Femur (tissue), 1 donor: ENCODE measurements at places on chromosomes 7 and 10.
A peak's percentile ranks its signal among the peaks of the same experiment; 100 is the strongest.

DNA sequence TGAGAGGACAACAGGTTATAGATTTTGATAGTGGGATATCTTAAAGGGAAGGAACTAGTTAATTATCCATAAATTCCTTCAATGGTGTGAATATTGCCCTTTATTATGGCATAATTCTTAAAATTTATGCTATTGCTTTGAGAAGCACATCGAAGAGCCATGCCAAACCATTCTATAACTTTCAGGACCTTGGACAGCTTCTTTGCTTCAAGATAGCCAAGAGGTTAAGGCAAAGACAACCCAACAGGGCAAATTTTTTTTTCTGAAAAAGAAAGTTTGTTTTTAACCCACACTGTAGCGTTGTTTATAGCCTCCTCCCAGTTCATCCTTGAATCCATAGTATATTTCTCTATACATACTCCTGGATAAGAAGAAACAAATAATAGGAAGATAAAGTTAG is 103.2 kb downstream of the NRG3 start:
- no peak for DNase-seq

- no peak for DNase-seq
Measured at GRCh38 chr7:138834583-138834982, 36.6 kb upstream of the ATP6V0A4 start.

- peak; percentile 24 for DNase-seq
Measured at GRCh38 chr10:79383974-79384606, 36.8 kb downstream of the PPIF start.

DNA sequence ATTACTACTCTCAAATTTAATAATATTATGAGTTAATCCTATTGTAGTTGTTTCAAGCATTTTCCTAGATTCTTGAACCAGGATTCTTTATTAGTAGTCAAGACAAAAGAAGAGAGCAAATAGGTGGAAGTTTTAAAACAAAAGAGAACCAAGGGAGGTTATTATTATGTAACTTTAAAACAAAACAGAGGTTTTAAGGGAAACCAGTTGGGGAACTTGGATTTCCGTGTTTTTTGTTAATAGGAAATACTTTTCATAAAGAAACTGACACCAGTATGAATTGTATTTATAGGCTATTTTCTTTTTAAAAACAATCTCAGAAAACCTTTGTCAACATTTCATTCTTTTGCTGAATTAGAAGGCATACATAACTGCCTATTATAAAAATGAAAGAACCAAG is 183.9 kb downstream of the WNT2 start:
- no peak for DNase-seq

GRCh38 chr10:14171336-14171735 is 159.4 kb downstream of the FRMD4A start:
- DNase-seq, result no peak

GRCh38 chr10:117537436-117537903 is 5.1 kb upstream of the EMX2 start:
- no peak for DNase-seq

DNA sequence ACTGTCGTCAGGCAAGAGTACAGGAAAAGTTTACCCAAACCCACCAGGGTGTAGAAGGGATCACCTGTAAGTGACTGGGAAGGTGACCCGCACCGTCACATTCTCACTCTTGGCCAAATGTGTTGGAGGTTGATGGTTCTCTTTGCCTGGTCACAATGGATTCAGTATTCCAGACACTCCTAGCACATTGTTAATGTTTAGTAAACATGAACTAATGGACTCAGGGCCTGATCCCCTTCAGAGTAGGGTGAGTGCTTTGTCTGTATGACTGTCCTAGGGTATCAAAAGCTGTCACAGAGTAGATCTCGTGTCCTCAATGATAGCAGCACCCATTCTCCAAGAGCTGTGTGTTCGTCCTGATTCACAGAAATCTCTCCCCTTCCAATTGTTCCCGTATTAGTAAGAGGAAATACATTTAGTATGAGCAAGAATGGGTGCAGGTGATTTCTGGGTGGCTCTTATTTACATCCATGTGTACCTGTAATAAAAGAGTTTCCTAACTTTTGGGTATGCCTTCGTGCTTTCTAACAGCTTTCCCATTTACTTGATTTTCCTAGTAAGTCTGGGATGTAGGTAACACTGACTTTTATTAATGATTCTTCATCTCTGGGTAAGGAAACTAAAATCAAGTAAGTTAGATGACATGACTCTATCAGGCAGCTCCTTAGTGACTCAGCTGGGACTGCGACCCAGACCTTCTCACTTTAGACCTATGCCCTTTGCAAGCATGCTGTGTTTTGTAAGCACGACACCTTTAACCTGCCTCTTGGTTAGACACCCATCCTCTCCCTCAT is 4.7 kb downstream of the EEPD1 start:
- no peak for DNase-seq

DNA sequence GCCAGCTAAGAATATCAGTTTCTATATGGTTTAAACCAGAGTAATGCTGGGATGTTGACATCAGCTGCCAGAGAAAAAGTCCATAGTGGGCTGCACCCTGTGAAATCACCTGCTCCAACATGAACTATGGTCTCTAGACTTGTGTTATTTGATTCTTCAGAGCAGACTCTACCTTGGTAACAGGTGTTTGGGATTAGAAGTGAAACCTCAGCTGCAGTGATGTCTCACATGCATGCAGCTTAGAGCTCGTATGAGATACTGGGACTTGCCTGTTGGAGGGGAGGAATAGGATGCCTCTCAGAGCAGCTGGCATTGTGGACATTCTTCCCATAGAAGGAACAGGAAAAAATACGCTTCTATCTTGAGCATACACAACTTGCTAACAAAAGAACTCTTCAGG is 287.1 kb upstream of the CSTF2T start:
- peak; percentile 31 for DNase-seq

DNA sequence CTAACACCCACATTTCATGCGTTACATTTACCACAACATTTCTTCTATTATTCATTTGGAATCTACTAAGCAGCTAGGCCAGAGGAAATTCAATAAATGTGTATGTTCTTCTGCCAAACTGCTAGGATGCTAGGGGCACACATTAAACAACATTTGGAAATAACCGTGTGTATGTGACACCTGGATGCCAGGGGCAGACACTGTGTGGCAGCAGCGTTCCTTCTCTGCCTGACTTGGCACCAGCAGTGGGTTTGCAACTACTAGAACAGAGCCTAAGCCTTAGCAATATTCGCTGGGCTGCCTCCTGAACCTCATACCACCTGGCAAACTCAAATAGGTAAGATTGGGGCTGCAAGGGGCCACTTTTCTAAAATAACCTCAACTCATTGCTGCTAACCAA is 182.1 kb downstream of the CHCHD3 start:
- DNase-seq, result no peak

- no peak for DNase-seq
Measured at GRCh38 chr10:26653004-26653403, 44.5 kb upstream of the PDSS1 start.

GRCh38 chr7:18426564-18427226 is 68.9 kb upstream of the HDAC9 start:
- no peak for DNase-seq

DNA sequence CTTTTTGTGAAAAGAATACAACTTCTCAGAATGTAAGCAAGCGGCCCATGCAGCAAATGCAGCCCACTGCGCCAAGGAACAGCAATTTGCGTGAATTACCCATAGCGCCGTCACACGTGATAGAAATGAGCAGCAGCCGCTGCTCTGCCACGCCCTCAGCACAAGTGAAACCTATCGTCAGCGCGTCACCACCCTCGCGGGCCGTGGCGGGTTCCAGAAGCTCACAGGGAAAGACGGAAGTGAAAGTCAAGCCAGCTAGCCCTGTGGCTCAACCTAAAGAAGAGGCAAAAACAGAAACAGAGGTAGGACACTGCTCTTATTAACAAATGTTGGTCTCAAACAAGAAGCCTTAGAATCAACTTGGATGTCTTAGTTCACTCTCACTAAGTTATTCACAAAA is 70.5 kb downstream of the SHH start:
- peak; percentile 40 for DNase-seq

DNA sequence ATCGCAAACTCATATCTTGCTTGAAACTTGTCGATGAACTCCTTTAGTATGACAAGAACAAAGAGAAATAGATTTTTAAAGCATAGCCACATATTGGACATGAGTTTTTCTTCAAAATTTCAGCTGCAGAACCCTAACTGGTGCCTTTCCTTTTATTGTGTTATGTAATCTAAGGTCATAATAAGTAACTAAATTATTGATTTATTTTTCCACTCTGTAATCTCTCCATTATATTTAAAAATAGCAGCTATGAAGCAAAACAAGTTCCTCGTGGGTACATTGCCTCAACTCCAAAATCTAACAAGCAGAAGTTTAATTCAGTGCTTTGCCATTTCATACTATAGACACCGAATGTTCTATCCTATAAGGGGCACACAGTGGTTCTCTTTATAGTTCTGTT is 159.2 kb upstream of the PRSS1 start:
- no peak for DNase-seq

GRCh38 chr10:124461642-124462347 is at the start of gene LHPP:
Gene LHPP, plus strand, starts transcription at chr10:124461823. Its CDS starts 40 bp downstream, at chr10:124461863.
- DNase-seq, result peak; percentile 90

- no peak for DNase-seq
Measured at GRCh38 chr7:93115796-93116195, 2.0 kb downstream of the SAMD9 start.

DNA sequence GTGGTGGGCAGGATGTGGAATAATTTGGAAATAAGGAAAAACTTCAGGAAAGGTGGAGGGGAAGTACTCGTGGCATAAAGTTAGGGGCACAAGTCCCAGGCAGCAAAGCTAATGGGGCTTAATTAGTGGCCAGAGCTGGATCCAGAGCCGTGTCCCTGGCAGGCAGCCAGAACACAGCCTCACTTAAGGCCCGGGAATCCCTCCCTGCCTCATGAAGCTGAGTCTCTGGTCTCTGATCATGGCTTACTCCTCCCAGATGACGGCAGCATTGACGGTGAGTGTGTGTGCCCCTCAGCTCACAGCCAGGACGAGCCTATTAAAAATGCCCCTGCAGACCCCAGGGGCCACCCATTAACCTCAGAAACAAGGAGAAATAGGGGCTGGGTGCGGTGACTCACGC is 48.2 kb upstream of the NPTX2 start:
- no peak for DNase-seq

GRCh38 chr10:99234041-99234790 is 1.4 kb downstream of the HPSE2 start:
- peak; percentile 70 for DNase-seq

- DNase-seq, result no peak
Measured at GRCh38 chr7:44455155-44455554, 35.3 kb downstream of the NUDCD3 start.

DNA sequence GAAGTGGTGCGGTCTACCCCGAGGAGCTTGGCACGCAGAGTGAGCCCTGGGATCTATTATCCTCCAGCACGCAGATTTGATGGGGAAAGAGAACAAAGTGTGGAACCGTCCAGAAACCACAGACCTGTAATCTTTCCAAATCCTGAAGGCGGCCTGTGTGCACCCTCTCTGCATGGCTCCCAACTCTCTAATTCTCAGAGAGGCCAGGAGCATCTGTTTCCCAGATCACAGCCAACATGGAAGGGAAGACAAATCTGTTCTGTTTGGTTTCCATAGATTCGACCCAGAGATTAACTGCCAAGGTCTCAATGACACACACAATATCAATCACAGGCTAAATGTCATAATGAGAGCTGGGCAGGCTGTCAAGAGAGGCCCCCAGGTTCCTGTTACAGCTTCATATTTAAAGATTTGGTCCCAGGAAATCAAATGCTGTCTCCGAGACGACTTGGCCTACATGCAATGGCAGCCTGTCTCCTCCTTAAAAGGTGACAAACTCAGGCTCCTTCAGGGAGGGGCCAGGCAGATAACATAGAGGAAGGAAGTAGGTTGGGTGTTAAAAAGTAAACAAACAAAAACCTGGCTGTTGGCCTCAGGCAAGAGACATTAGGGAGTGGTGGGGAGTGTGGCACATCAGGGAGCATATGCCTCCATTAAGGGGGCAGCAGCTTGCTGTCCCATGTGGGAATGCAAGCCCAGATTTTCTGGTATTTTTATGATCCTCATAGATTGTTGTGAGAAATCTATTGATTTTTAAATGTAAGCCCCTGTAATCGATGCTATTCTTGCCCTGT is 48.8 kb upstream of the SAMD8 start:
- peak; percentile 87 for DNase-seq

DNA sequence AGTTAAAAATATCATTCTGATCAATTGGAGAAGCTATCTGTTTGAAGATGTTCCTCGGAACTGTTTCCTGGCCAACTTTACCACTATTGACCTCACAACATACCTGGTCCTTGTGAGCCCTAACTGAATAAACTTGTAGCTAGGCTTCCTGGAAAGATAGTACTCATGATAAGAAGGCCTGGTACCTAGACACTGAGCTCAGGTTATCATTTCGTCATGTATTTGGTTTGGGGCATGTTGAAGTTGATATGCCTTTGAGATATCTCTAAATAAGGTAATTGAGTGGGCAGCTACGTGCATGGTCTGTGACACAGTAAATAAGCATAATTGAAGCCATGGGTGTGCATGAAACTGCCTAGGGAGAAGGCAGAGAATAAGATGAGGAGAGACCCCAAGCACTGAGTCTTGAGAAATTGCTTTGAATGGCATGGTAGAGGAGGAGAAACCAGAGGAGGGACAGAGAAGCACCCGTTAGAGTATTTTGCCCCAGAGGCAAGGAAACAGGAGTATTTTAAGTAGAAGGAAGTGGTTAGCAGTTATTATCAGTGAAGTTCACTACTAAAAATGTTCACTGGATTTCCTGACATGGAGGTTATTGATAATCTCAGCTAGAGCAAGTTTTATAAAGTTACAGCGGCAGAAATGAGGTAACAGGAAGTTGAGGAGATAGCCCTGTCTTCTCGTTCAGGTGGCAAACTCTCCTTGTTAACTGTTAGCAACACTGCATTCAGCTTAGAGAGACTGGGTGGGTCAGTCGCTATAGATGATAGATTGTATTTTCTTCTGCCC is 55.6 kb downstream of the CC2D2B start:
- DNase-seq, result no peak

DNA sequence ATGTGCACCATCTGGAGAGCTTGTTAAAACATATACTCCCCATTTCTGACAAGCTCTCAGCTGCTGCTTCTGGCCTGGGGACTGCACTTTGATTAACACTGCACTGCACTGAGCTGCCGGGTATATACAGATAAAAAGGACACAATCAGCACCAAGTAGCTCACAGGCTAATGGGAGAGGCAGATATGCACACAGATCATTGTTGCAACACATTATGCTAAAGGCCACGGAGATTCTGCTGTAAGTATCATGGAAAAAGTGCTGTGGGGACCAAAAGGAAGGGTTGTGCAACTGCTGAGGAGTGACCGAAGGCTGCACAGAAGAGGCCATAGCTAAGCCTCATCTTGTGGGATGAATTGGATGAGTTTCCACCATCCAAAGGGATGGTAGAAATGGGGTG is 455.2 kb downstream of the SORCS3 start:
- no peak for DNase-seq

- no peak for DNase-seq
Measured at GRCh38 chr7:2864204-2864985, 20.3 kb upstream of the GNA12 start.

DNA sequence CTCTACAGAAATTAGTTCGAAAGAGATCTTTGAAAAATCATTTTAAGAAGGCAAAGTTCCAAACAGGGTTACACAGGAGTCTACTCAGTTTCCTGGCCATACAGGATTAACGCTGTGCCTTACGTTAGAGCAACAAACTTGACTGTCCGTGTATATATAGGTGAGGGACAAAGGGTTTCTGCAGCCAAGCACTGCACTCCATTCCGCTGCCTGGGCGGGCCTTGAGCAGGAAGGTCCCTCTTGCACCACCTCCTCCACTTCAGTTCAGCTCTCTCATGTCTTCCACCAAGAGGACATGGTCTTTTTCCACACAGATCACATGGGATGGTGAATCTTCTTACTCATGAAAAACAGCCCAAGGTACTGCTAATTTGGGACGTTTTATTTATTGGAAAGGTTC is 43.2 kb downstream of the MCMBP start:
- DNase-seq, result no peak

GRCh38 chr10:21888959-21889358 is 114.6 kb downstream of the DNAJC1 start:
- no peak for DNase-seq
